ENCODE measurements at places on chromosomes 3 and 15. TPM values are rescaled to one million over a fixed set of nuclear protein-coding genes. Genes with fewer than 3 reads are reported as not detected.
A peak's percentile ranks its signal among the peaks of the same experiment; 100 is the strongest.

- DNase-seq, result no peak
Measured at GRCh38 chr3:108599677-108600409, 10.3 kb downstream of the DZIP3 start.

- peak; percentile 75 for DNase-seq
Measured at GRCh38 chr15:73964736-73965093, 27.4 kb downstream of the STOML1 start.

DNA sequence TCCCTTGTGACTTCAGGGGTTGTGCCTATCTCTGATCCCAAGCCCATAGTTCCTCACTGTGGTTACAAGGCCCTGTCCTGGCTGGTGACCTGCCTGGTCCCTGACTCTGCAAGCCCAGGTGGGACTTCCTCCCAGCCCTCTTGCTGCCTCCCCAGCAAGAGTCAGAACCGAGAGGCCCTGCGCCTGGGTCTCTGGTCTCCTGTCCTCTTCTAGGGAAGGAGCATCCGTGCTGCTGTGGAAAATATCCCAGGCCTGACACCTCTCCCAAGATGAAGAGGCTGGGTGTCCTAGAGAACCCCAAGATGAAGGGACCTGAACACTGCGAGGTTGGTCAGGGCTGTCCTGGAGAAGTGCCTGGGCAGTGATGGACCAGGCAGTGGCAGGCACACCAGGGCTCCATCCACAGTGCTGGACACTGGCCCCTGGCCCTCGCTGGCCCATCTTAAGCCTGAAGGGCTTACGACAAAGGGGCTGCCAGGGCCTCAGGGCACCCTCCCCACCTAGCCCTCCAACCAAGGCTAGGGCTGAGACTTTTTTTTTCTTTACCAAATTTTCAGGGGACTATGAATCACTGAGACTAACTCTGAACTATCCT is 32.7 kb downstream of the PTH1R start:
- DNase-seq, result no peak

GRCh38 chr15:42665827-42666226 is 71.1 kb downstream of the CDAN1 start:
- no peak for DNase-seq

Gene HHLA2
- polyA plus RNA-seq, result 21.3 TPM

Gene BNC1
- 0.17 TPM for polyA plus RNA-seq

Gene MITF
- 40.7 TPM for polyA plus RNA-seq
